ENCODE measurements at places on chromosomes 1 and 21.

DNA sequence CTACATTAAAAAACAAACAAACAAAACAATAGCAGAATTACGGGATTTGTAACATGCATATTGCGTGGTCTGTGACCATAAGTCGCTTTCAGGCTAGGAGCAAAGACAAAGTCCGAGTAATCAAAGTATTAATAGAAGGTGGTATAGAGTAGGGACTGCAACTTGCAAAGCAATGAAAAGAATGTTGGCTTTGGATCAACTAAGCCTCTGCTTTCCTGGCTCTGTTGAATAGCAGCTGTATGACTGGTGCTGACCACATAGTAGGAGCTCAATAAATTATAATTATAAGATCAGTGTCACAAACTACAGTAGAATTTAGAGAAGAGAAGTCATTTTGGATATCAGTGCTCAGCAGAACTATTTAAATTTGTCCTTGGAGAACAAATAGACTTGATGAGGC is 586.4 kb downstream of the DPYD start:
- DNase-seq = no peak

DNA sequence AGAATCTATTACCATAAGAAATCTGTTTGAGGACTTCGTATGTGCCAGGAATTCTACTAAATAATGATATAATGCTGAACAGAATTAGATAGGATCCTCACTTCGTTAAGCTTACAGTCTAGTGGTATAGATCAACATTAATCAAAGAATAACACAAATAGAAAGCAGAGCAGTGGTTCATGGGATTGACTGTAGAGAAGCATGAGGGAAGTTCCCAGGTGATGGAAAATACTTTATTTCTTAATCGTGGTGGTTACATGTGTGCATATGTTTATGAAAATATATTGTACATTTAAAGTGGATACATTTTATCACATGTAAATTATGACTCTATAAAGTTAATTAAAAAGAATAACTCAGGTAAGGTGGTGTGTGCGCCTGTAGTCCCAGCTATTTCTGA is 110.5 kb downstream of the OSBPL9 start:
- DNase-seq = no peak

DNA sequence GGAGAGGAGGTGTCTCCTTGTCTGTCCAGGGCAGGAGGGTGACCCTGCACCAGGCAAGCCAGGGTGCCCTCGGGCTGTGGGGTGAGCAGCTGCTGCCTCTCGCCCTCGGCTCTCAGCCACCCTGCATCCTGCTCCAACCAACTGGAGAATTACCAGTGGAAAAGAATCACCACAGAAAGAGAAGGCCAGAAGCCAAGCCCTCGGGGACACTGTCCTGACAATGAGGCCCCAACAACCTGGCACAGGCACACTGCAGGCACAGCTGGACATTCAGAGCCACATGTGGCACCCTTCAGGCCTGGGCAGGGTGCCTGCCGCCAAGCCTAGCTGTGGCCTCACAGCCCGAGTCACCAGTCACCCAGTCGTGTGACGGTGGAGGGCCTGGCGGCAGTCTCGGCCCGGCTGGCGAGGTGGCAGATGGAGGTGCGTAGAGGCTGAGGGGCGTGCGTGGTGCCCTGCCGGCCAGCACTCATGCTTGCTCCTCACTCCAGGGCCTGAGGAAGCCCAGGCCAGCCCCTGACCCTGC is 12.0 kb downstream of the MEGF6 start:
- DNase-seq = no peak

- DNase-seq = no peak
These were observed 6.2 kb upstream of the CD34 start for GRCh38 chr1:207917080-207917479.

- DNase-seq = peak; percentile 28
These were observed 256.6 kb downstream of the ST6GALNAC3 start for GRCh38 chr1:76330991-76331603.

GRCh38 chr1:172321451-172321850 is 99.0 kb upstream of the C1orf105 start:
- DNase-seq = no peak

GRCh38 chr1:905811-906599 is 17.7 kb upstream of the SAMD11 start:
- no peak for DNase-seq

DNA sequence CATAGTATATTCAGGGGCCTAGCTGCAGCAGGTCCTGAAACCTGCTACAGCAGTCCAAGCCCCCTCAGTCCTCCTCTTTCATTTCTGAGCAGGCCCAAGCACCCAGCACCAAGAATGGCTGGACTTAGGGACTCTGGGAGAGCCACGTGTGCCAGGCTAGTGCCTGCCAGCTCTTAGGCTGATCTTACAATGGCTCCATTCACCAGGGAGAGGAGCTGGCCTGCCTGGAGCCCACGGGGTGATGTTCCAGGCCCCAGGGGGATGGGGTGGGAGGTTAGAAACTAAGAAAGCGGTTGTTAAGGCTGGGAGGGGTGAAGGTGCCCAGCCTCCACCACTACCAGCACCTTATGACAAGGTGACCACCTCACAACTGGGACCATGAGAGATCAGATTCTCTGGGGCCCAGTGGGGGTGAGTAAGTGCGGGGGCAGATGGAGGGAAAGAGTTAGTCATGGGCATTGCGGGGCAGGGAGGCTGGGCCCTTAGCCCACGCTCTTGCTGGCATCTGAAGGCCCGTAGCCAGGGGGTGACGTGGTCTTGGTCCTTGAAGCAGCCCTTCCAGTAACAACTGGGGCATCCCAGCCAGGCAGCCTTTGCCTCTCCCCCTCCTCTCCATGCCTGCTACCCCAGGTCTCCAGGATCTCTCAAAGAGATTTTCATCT is 30.3 kb upstream of the CLIC4 start:
- no peak for DNase-seq

DNA sequence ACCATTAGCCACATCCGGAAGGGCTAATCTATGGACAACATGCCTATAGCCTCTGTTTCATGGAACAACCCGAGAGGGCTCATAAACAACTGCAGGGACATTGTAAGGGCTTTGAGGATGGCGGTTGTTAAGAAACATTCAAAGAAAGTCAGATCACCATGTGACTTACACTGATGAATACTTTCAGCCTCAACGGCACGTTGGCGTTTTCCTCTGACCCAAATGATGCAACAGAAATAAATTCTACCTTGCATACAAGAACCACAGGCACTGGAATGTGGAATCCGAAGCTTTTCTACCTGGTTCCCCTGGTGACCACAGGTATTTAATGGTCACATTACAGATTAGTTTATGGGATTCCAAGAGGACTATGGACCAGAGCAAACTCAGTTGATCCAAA is 107.0 kb downstream of the CLIC6 start:
- DNase-seq = no peak

All from NCI-H2081 (cell line).